ENCODE measurements at places on chromosomes 6 and 20. TPM values are rescaled to one million over a fixed set of nuclear protein-coding genes. Genes with fewer than 3 reads are reported as not detected.

- DNase-seq = no peak
Observed at GRCh38 chr20:59363101-59363500, 62.7 kb downstream of the EDN3 start.

GRCh38 chr6:46105568-46105967 lies 24.2 kb upstream of the ENPP4 start:
- no peak for DNase-seq

DNA sequence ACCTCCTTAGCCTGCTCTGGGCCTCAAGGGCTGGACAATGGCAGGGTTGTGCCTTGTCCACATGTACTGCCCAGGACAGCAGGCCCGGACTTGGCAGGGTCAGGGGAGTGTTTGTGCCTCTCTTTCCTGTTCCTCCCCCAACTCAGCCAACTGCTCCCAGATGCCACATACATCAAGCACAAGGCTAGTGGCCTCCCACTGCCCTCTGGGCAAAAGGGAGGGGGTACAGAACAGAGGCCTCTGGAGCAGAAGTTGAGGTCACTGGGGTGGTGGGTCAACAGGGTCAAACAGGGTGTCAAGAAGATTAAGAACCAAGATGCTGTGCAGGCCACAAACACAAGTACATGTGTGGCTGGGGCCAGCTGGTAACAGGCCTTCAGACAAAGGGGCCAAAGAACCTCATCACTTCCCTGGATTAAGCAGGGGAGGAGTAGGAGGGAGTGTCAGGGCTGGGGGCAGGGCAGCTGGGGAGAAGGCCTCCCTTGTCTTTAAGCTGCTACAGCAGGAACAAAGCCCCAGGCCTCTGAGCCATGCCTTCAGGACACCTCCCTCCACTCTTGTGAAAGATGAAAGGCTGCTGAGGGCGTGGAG lies 36.0 kb downstream of the KCNK5 start:
- DNase-seq = no peak

GRCh38 chr6:5827056-5827904 lies 179.4 kb downstream of the NRN1 start:
- DNase-seq = no peak

DNA sequence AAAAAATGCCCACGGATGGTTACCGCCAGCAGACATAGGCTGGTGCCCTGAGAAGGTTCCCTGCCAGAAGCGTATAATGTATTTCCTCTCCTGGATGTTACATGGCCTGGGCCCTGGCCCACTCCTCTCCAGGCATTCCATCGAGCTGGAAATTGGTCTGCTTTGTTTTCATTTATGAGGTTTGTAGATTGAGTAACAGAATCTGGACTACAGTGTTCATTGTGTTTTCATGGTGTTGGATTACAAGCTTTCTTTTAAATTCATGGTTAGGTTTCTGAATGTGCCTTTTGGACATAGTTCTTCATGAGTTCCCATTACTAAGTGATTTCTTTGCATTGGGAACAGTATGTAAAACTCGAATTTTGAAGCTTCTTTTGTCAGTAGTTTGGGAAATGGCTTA lies 6.4 kb downstream of the TIAM2 start:
- no peak for DNase-seq

DNA sequence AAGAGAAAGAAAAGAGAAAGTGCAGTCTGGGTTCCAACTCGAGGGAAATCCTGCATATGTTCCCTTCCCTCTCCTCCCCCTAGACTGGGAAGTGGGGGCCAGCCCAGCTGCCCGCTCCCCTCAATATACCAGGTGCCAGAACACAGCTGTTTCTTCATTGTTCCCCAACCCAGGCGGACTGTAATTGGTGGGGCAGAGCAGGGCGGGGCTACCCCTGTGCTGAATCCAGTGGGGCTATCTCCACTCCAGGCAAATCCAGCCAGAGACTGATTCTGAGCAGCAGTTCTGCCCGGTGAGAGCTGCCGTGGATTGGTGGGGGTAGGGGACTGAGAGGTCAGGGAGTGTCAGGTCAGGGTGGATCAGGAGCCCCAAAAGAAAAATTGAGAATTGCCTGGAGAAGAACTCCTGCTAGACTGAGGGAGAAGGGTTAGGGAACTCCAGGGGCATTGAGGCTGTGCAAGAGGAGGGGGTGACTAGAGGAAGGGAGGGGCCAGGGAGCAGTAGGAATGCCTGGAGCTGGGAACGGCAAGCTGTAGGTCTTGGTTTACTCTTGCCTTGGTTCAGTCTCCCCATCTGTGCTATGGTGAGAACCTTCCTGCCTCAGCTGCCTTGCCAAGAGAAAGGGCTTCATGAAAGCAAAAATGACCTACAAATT lies at the start of gene MYMX:
TSS of gene MYMX (plus strand) at position 250 of the 655 bp plus-strand sequence. CDS start 546 bp downstream, outside the sequence.
- no peak for DNase-seq

DNA sequence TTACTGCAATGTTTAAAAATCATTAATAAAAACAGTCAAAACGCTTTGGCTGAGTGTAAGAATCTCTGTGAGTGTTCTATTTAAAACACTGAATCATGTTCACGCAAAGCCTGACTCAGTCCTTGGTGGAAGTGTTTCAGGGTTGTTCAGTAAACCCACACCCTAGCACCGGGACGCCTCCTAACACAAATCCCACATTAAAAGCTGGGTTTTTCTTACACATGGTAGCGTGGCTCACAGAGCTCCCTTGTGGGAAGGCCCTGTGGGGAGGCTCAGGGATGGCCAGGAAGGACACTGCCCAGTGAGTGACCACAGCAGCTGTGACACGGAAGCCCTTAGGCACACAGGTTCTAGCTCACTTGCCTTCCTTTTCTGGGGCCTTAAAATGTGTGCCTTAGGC lies 80.2 kb downstream of the GMPR start:
- no peak for DNase-seq

DNA sequence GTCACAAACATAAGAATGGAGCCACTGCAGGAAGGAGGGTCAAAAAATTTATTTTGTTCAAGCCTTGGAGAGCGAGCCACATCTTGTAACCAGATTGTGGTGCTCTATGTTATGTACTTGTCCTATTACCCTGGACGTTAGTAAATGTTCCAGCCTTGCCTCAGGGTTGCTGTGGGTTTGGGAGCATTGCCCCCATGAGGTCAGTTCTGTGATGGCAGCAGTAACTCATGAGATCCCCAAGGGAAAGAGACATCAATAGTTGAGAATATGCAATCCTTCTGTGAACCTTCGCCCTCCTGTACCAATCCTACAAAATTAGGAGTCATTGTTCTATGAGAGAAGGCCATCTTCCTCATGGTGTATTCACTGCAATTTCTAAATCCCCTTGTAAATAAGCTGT lies 16.4 kb upstream of the CFAP206 start:
- DNase-seq = no peak

DNA sequence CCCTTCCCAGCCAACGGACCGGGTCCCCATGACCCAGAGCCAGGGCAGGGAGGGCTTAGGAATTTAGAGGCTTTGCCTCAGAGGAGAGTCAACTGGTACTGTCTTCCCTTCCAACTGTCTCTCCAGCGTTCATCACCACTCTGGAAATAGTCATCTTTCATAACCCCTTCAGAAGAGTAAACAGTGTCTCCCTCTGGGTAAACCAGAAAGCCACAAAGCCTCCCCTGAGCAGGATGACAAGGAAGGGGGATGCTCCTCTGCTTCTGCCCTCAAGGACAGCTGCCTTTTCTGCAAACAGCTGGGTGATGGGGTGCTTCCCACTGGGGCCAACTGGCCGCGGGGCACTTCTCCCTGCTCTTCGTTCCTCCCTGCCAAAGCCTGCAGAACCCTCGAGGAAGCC lies 90.1 kb downstream of the PSMG4 start:
- no peak for DNase-seq

- DNase-seq = no peak
Observed at GRCh38 chr20:31630187-31630790, 7.4 kb upstream of the COX4I2 start.

DNA sequence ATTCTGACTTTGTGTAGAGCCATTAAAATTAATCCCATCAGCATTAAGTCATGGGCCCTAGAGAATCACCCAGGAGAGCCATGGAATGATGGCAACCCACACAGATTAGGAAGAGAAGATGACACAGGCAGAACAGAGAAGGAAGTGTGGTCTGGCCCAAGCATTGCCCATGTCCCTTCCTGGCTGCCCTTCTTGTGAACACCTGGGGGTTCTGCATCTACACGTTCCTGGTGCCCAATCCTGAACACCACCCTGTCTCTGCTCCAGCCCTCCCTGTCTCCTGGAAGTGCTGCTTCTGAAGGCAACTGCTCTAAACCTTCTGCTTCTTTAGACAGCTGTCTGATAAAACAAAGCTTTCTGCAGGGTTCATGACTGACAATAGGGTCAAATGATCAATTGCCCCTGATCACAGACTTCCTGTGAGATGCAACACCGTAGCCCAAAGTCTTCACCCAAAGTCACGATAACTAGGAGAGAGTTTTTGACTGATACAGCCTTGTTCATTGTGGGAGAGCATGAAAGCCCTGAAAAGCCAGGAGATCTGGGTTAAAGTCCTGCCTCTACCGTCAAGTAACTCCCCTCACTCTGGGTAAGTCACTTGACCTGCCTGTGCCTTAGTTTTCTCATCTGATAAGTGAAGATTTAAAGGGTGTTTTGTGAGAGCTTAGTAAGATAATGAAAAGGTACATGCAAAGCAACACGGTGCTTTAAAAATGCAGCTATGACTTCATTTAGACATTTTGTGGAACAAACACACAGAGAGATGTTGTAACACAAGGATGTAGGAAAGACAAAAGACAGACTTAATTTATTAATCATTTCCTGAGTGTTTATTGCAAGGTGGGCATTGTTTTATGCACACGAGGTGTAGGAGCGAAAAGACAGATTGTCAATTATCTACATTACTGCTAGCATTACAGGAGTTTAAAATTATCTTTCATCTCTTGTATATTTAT lies 291.2 kb upstream of the STXBP5 start:
- DNase-seq = no peak

Gene KCNK5
- 69.8 TPM for total RNA-seq

Gene SLC16A10
- total RNA-seq = 1.4 TPM

Gene PGC
- not detected for total RNA-seq

Gene KCNK16
- total RNA-seq = not detected

Gene GTF3C6
- total RNA-seq = 73.5 TPM

Gene FAM135A
- 56.3 TPM for total RNA-seq
